Tongue (tissue), 3 donors: ENCODE measurements at places on chromosomes 2 and 18.

DNA sequence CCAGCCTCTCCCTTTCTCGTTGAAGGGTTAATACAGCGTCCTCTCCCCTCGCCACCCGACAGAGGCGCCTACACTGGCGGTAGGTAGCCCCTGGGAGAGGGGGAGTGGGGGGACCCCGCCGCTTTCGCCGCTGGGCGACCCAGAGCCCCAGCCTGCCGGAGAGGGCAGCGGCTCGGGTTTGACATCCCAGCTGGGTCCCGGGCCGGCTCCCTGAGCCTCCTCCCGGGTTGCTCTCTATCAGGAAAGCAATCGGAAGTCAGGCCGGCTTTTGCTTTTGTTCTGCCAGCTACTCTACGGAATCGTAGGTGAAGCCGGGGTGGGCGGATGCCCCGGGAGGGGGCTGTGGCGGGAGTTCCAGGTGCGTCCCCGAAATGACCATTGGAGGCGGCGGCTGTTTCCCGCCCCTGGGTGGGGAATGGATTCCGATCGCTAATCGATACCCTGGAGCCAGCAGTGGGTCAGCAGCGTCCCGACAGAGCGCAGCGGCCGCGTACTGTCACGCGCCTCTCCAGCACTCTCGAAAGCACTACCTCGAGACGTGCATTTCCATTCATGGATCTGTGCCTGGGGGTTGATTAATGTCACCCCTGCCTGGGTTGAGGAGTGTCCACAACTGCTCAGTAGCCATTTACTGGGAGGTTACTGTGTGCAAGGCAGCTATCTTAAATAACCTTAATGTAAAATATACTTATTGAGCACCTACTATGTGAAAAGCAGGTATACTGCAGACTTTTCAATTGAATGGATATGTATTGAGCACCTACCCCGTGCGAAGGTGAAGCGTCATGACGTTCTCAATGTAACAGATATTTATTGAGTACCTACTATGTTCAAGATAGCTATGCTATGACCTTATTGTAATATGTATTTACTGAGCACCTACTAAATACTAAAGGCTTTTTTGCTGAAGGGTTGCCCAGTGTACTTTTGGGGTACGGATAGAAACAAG, 1.1 kb downstream of the MAPK4 start:
- DNase-seq, result peak; percentile 8

DNA sequence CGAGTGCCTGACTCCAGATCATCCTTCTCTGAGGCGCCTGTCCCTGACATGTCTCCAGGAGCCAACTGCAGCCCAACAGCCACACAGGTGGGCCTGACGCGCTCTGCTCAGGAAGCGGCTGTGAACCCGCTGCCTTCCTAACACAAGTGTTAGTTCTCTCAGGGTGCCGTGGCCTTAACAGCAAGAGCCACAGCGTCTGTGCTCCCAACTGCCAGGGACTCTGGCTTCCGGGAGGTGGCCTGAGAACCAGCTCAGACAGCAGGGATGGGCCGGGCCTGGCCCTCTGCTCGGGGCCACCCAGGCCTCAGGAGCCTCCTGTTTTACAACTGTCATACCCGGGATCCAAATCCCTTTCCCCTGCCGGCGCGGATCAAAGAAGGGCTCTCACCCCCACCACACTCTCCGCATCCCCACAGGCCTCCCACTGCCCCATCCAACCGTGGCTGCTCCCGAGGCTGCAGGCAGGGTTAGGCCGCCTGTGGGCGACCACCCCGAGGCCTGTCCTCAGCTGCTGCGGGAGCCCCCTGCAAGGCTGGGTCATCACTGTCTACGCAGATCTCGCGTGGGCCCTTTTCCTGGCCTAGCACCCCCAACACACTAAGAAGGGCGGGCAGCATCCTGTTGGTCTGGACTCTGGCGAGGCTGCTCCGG, 114.2 kb upstream of the ZNF236 start:
- no peak for DNase-seq

DNA sequence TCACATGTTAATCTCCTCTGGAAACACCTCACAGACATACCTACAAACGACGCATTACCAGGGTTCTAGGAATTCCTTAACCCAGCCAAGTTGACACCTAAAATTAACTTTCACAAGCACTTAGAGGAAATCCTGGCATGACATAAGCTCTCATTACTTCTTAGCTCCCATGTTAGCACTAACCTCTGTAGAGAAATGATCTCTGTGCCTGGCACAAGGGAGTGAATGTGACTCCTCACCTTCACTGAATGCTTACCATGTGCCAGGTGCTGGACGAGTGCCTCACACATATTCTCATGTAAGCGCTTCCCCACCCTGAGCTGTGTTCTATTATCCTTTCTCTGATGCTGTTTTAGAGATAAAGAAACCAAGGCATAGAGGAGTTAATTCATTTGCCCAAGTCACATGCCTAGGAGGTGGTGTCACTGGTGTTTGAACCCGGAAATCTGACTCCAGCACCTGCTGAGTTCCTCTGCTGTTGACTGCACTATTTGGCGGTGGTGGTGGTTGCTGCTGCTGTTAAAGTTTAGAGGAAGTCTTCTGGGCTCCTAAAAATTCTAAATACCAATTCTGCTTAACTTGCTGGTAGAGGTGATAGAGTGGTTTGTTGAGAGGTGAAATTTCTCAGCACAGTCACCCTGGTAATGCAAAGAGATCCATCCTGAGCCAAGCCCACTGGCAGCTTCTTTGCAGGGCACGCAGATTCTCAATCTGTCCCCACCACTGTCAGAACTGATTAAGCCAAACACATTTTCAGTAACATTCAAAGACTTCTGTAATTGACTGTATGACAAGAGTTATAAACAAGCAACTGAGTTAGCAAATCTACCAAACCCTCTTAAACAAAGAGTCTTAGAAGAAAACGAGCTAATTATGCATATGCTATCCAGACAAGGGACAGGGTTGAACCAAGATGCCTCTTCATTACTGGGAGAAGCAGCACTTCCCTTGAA, 200.3 kb downstream of the CMPK2 start:
- no peak for DNase-seq

- no peak for DNase-seq
These were observed 55.2 kb downstream of the TNP1 start for GRCh38 chr2:216804357-216805350.

DNA sequence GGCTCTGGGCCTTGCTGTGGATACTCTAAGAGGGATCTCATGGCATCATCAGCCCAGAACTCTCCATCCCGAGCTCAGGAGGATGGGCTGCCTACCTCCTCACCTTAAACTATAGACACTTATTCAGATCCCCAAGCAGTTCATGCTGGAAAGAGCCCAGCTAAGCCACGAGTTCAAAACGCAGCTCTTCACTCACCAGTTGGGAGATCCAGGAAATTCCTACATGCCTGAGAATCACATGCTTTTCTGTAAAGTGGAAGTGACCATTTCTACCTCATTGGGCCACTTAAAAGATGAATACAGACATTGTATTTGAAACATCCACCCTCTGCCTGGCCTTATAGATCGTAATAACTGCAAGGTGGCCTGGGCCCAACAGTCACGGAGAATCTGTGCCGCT, 6.6 kb downstream of the ATOH8 start:
- DNase-seq, result no peak

DNA sequence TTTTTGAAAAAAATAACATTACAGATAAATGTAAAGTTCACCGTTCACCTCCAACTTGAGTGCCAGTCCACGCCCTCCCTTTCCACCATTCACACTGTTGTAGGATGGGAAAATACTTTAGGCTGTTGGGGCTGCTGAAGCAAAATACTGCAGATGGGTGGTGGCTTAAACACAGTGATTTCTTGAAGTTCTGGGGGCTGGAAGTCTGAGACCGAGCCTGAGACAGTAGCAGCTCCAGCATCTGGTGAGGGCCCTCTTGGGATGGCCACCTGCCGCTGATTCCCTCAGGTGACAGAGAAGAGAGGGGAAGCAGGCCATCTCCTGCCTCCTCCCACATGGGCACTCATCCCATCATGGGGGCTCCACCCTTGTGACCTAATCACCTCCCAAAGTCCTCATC, 17.7 kb downstream of the ALLC start:
- no peak for DNase-seq

GRCh38 chr2:98454073-98454472, 9.4 kb downstream of the INPP4A start:
- no peak for DNase-seq

- no peak for DNase-seq
These were observed 24.0 kb downstream of the CCDC85A start for GRCh38 chr2:56207760-56208159.

DNA sequence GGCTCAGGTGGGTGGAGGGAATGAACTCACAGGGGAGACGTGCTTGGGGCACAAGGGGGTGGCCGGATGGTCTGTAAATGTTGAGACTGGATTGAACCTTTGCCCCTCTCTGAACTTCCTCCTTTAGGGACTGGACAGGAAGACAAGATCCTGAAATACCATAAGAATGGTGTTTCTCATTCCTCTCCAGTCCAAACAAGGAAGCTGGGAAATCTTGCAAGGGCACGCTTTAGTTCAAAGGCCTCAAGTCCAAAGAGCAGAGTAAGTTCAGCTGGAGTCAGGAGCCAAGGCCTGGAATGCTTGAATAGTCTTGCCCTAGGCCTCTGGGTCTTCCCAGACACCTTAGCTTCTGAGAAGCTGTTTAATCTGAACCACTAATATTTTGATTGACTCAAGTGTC, 52.4 kb upstream of the SIX3 start:
- no peak for DNase-seq

DNA sequence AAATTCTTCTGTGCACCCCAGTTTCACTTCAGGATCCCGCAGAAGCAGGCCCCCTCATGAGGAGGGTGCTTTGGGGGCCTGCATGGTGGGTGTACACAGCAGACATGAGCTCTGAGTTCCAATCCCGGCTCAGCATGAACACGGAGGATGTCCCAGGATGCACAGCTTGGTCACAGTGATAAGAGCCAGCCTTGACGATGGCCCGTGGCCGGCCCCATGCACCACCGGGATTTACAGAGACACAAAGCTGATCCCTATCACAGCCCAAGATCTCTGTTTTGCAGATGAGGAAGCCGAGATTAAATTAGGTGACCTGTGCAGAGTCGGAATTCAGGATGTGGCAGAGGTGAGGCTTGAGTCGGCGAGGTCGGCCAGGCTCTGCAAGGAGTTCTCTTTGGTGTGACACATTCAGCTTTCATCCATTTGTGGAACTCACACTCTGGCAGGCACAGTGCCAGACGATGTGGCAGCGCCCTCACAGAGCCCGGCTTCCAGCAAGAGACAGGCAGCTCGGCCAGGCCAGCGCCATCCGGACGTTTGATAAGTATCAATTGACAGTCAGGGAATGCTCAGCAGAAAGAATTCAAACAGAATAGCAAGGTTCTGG, 456.3 kb upstream of the MYT1L start:
- DNase-seq, result no peak

GRCh38 chr2:96631804-96632435, 6.2 kb downstream of the KANSL3 start:
- no peak for DNase-seq

GRCh38 chr2:67388680-67389079, 8.5 kb upstream of the ETAA1 start:
- no peak for DNase-seq

DNA sequence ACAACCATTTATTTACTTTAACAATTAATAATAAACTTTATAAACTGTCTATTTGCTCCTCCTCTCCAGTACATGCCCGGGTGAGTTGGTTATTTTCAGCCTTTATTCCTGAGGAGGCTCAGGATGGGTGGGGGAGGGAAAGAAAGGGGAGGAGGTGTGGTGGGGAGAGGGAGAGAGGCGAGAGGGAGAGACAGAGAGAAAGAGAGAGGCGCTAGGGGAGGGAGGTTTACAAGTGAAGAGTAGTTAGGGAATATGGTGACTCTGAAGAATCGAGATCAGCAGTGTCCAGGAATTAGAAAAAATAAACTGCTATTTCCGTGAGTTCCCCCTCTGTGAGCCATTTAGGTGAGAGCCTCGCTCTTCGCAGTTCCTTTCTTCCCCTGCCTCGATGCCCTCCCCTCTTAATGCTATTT, 138.9 kb downstream of the MEIS1 start:
- peak; percentile 35 for DNase-seq

DNA sequence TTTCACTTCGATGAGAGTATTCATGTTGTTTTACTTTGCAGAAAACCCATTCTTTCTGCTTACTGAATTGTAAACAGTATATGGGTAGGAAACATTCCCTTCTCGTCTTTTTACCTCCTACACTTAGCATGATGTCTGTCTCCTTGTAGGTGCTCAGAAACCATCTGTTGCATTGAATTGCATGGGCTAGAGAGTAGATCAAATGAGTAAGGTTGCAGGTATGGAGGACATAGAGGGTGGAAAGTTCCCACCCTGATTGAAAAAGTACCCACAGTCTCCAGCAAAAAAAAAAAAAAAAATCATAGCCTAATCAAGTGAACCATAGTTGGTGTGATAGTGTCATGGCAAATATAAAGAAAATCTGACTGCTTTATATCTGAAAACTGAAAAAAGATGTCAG, 1.7 kb downstream of the CYTIP start:
- no peak for DNase-seq

DNA sequence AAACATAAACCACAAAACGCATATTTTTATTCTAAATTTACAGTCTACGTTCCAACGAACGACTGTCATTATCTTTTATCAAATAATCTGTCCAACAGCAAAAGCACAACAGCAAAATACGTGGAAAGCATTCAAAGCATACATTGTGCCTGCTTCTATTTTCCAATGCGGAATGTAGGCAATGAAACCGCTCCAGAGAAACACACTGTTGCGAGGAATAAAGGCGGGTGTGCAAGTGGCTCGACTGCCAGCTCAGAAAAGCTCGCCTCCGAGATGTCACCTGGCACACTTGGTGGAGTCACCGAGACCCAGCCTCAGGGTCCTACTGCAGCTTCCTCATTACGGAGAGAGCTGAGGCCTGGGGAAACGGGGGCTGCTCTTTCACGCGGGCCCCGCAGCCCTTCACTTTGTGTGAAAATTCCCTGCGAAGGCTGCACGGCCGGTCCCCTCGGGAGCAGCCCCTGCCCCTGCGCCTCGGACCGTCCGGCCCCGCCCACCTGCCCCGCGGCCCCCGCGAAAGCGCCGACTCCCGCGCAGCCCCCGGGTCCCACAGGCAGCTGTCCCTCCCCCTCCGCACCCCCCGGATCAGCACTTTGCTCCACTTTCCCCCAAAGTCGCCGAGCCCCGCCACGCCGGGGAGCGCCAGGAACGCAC, 752 bp downstream of the MGAT4A start:
- peak; percentile 66 for DNase-seq

DNA sequence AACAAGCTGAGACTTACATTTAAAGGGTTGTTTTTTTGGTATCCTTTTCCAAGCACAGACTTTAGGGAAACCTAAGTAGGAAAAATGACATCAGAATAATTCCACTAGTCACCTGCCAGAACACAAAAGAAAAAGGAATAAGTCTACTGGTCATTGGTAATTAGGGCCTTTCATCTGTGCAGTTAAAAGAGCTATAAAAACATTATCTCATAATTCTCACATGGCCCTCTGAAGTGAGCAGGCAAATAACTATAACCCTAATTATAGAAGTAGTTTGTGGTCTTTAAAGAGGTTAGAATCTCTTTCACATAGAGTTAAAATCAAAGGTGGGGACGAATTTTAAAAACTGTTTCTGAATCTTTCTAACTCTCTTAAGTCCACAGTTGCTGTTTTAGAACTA, 111.1 kb upstream of the B3GNT2 start:
- DNase-seq, result no peak
